ENCODE measurements at places on chromosomes 3 and 15.

DNA sequence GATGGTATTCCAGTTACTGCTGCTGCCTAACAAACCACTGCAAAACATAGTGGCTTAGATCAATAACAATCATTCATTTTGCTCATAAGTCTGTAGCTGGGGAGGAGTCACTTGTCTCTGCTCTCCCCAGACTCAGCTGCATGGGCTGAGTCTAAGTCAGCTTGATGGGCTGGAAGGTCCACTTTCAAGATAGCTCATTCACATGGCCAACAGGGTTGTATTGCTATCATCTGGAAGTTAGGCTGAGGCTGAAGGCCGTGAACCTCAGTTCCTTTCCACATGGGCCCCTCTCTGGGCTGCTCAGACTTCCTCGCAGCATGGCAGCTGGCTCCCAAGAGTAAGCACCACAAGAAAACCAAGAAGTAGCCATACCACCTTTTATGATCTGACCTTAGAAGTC, 28.7 kb upstream of the BFSP2 start:
- DNase-seq = no peak

DNA sequence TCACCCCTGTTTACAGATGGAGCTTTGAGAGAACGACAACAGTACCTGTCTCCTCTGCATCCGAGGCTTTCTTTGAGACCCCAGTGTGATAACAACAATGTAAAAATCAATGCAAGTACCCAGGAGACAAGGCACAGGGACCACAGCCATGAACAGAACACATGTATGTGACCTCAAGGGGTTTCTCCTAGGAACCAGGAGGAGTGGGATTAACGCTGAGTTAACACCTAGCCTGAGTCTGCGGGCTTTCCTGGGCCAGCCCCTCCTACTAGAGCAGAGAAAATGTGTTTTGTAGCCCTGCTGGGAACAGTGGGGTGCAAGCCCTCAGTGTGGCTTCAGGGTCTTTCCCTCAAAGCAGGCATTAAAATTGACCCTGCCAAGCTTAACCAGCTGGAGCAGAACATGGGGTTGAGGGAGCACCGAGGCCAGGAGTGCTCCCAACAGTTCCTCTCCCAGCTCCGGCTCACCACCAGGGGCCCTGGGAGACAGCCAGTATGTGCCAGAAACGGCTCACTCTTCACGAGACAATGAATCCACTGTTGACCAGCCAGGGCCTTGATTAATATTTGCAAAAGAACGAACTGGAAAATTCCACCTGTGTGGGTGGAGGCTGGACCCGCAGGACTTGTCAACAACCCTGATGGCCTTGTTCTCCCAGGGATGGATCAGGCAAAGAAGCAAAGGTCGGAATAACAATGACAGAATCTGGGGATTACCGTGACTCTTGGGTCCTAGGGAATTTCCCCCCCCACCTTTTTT, 3.6 kb downstream of the CHDH start:
- DNase-seq = no peak

DNA sequence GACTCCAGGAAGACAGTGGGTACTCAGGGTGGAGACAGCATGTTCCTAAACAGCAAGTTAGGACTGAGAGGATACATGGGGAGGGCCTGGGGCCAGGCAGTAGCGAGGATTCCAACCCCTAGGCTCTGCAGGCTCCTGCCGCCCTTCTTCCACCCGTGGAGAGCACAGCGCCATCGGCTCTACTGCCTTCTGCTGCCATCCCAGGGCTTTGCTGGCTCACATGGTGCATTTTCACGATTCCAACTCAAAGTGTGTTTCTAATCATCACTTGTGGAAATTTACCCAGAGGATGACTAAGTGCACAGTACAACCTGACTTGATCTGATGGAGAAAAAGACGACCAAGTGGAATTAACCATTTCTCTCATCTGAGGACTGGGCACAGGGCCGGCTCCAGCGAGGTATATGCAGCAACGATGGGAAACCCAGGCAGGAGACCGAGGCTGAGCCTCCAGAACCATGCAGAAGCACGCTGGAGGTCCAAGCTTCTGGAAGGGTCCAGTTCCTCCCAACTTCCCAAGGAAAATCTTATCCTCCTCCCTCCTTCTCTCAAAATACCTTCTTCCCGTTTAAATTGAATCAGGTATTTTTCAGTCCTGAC, 104.6 kb downstream of the LRIG1 start:
- DNase-seq = no peak

DNA sequence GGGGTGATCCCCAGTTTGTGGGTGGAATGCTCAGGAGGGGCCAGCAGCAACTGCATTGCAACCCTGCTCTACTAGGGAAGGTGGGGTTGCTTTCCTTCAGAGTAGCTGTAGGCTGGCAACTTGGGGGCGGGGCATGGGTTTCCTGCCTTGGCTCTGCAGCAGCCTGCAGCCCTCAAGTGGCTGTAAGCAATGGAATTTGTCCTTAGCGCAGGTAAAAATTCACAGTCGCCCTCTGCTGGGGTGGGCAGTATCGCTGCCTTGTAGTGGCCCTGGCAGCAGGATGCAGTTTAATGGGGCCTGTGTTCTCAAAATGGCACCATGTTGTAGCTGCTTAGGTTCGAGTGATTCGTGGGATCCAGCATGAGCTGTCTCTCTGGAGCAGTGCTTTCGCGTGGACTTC, 29.8 kb downstream of the STT3B start:
- no peak for DNase-seq

All from stimulated activated CD4-positive, alpha-beta T cell treated with anti-CD3 and anti-CD28 coated beads, Interleukin-2, amount 100 ng/mL, for 48 hours (primary cell).